GM23338 (cell line): ENCODE measurements at places on chromosomes 4 and X. TPM values are rescaled to one million over a fixed set of nuclear protein-coding genes. Genes with fewer than 3 reads are reported as not detected.

DNA sequence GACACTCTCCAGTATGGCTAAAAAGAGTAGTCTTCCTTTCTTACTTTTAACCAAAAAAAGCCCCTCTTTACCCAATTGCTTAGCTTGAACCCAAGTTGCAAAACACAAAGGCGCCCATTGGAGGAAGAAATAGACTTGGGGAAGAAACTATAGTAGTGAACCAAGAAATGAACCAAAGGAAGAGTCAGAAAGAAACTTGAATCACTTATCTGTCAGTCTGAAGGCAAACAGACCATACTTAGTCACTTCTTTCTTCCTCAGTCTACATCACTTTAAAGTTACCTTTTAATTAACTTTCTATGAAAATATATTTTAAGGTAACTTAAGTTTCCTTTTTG lies 161.4 kb upstream of the GIMD1 start:
- no peak overlapping the region for H3K4me3 ChIP-seq
- H3K36me3 ChIP-seq, result no peaks in the 10 kb centered on the region
- DNase-seq, result no peak
- H3K27me3 ChIP-seq, result no peaks in the 10 kb centered on the region
- no peak overlapping the region for H3K27ac ChIP-seq
- no peaks in the 10 kb centered on the region for H3K4me1 ChIP-seq

GRCh38 chr4:52164116-52164515 lies 113.0 kb downstream of the SPATA18 start:
- H3K27me3 ChIP-seq, result no peaks in the 10 kb centered on the region
- H3K4me3 ChIP-seq, result no peak overlapping the region
- DNase-seq, result no peak
- no peaks in the 10 kb centered on the region for H3K4me1 ChIP-seq
- no peaks in the 10 kb centered on the region for H3K36me3 ChIP-seq

- no peaks in the 10 kb centered on the region for H3K27me3 ChIP-seq
- DNase-seq, result peak; percentile 71
- peak overlapping the region; percentile 85; the same call in 1 of the 2 replicates for H3K27ac ChIP-seq
- no peaks in the 10 kb centered on the region; the same call in 1 of the 2 replicates for H3K4me1 ChIP-seq
- no peaks in the 10 kb centered on the region for H3K36me3 ChIP-seq
Measured at GRCh38 chrX:7132335-7133049, 15.0 kb upstream of the STS start.

GABRE gene
- 4.2 and 8.3 TPM in 2 replicates for total RNA-seq

DMRTC1 gene
- not detected in 2 replicates for total RNA-seq

MAGIX gene
- total RNA-seq, result 0.83 and 2.1 TPM in 2 replicates
